ENCODE measurements at places on chromosomes 2 and 18.

- DNase-seq = no peak
Observed at GRCh38 chr18:42082415-42083234, 127.6 kb downstream of the PIK3C3 start.

DNA sequence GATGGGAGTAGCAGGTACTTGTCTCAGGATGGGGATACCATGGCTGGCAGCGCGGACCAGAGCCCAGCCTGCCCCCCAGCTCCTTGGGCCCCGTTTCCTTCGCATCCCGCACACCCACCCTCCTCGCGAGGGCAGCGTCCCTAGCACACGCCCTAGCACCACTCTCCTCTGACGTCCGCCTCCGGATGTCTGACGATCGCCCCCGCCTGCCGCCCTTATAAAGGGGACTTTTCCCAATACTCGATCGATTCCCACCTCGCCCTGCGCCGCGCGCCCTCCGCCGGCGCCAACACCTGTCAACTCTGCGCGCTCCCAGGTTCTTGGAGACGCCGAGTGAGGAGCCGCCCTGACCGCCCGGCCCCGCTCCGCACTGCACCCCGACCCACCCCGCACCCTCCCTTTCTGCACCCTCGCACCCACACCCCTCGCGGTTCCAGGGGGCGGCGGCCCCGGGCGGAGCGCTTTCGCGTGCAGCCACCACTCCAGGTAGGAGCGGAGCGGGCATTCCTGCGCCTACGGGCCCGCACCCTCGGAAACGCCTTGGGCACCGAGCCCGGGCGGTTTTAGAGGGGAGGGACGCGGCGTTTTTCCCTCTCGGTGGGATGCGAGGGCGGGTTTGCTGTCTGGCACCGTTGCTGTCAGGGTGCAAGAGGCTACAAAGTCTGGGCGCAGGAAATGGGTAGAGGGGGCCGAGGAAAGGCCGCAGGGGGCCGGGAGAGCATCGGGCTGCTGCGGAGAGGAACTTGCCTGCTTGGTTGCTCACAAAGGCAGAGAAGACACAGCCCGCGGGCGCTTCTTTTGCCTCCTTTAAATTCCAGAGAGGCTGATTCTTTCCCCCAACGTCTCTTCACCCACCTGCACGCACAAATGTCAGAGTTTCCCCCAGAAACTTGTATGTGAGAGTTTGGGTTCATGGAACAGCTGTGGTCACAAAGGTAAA, at the start of gene SLC5A7:
Gene SLC5A7 (plus strand): TSS at position 247 of the 940 bp plus-strand sequence. CDS start 1,632 bp downstream, outside the sequence.
- no peak for DNase-seq

- no peak for DNase-seq
Observed at GRCh38 chr2:12251121-12251520, 465.6 kb upstream of the TRIB2 start.

DNA sequence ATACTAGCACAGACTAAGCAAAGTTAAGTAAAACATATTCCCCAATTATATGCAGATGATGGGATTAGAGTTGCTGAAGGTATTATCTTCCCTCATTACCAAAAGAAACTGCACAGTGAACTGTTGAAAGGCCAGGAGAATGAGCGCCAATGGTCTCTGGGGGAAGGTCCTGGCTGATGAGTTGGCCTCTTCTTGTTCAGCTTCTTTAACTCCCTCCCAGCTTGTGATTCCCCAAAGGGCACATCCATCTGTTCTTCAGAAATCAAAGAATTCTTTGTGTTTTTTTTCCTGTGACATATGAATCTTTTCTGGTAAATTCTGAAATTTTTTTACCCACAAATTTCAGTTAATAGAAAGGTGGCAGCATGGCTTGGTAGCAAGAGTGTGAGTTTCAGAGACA, 667.6 kb downstream of the CNTNAP5 start:
- DNase-seq = no peak

DNA sequence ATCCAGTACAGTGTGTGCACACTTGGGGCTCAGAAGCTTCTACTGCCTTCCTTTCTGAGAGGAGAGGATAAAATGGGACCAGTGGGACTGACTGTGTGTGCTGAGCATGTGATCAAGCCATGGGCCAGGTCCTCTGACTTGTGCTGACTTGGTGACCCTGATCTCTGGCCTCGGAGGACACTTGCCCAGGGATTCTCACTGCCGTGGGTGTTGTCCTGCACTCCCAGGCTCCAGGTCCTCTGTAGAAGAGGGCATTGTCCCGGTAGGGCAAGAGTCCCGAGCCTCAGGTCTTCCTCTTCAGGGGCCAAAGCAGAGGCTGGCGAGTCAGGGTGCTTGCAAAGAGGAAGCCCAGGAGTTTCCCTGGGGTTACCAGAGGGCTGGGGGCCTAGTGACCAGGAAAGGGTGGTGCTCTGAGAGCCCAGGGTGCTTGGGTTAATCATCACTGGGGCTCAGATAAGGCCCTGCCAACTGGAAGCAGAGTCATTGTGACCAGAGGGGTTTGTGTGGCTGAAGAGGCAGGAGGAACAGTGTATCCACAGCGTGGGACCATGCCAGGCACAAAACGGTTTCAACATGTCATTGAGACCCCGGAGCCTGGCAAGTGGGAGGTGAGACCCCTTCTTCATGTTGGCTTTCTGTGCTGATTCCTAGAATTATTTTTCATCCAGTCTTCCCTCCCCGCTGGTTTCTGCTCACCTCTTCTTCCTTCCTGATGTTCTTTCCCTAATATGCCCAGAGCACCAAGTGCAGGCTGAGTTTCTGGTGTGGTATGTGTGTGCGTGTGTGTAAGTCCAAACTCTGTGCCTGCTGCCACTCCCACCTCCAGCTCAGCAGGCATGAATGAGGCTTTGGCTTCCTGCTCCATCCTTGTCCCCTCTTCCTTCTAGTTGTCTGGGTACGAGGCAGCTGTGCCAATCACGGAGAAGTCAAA, at the start of gene GCKR:
Gene GCKR (plus strand): TSS at position 483 of the 931 bp plus-strand sequence. CDS start 66 bp downstream, at position 549.
- no peak for DNase-seq

GRCh38 chr2:172087207-172087779, 2.0 kb downstream of the DLX1 start:
- no peak for DNase-seq

- peak; percentile 79 for DNase-seq
Observed at GRCh38 chr2:54348646-54349045, 92.6 kb upstream of the TSPYL6 start.

- DNase-seq = no peak
Observed at GRCh38 chr2:131584940-131585339, 57.3 kb downstream of the CCDC74A start.

DNA sequence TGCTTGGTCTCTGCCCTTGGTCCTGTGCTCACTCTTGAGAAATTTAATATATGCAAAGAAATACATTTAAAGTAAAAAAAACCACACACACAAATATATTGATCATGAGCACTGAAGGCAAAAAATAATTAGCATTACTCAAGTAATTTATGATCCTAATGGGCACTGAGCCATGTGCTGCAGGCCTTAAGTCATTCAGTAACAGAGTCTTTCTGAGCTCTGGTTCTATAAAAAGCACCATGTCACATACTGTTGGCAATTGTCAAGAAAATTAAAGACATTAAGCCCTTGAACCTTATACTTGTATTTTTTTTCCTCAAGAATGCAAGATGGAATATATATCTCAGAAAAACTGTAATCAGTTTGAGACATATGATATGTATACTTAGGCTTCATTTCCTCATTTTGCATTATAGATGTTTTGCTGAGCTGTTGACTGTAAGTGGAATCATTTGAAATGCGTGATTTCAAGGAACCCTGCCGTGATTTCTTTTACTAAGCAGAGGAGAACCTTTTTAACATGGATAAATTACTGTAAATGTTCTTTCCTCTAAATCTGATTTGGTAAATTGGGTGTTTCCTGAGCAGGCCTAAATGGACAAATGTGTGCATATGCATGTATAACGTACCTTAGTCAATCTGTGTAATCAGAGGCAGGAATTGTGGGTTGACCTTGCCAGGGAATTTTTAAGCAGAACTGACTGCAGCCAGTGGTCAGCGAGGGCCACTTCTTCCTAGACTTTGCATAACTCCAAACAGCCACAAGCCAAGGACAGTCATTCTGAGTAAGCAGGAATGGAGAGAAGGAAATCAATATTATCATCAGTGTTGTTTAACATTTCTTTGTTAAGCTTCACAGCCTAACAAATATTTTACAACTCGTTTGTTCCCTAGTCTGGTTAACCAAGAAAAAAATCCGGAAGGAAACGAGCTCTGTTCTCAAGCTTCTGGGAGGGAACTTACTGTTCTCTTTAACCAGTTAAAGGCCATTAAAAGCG, 191.5 kb upstream of the ATP5MC3 start:
- no peak for DNase-seq

DNA sequence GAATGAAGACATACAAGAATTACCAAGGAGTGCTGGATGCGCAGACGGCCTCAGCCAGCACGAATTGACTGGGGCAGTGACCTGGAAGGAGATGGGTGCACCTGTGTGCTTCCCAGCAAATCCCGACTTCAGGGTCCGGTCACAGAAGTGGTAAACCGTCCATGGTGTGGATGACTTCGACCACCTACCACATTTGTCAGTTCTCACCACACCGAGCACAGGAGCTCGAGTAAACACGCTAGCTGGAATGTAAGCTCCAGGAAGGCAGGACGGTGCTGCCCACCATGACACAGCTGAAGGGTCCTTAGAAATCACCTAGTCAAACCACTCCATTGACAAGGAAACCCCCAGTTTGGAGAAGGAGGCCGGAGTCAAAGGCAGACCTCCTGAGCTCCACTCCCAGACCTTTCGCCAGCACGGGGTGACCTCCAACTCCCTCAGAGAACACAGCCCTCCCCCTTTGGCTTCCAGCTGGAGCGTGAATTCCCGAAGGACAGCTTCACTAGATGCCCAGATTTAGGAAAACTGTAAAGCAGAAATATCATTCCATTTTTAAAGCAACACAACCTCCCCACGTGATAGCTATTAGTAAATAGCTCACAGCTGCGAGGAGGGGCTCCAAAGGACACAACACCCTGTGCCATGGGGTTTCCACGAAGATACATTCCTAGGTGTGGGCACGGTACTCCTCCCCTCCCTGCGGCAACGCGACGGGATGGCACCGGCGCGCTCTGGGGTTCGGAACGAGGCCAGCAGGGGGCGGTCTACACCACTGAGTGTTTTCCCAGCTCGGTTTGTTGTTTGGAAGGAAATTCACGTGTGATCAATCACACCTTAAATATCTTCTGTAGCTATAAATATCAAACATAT, 34.1 kb upstream of the GNAL start:
- DNase-seq = peak; percentile 55

- peak; percentile 73 for DNase-seq
Observed at GRCh38 chr2:149017116-149017985, 21.1 kb upstream of the LYPD6B start.

DNA sequence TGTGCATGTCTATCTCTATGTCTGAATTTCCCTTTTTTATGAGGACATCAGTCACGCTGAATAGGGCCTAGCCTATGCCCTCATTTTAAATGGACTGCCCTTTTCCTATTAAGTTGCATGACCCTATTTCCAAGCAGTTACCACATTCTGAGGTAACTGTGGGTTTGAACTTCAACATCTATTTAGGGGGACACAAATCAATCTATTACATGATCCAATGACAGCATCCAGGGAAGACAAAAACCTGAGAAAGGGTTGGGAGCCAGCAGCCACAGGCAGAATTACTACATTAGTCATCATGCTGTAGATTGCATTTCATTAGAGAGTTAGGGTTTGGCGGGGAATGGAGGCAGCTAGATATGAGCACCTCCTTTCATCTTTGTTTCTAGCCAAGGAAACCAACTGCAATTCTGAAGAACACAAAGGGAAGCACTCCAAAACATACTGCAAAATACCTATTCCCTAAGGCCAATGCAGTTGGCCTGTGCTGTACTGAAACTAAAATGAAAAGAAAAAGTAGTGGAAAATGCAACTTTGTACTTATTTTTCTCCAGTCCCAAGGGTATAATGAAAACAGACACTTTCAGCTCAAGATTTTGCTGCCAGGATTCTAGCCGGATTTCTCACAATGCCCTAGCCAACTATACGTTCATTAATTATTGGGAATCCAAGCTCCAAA, 40.4 kb upstream of the C1D start:
- no peak for DNase-seq

DNA sequence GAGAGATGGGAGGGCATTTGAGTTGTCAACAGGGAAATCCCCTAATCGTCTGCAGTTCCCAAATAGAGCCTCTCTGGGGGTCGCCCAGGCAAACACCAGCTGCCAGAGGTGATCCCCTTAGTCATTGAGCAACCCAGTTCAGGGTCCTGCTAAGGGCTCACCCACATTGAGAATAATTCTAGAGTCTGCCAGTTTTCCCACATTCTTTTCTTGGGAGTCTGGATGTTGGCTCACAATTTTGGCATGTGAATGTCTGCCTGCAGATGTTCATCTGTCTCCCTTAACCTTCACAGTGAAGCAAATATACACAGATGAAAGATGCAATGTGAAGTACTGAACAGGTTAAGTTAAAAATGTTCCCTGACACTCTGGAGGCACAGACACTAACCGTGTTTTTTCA, 11.4 kb upstream of the SMIM21 start:
- no peak for DNase-seq

- DNase-seq = no peak
Observed at GRCh38 chr2:211976076-211976475, 562.5 kb downstream of the ERBB4 start.

DNA sequence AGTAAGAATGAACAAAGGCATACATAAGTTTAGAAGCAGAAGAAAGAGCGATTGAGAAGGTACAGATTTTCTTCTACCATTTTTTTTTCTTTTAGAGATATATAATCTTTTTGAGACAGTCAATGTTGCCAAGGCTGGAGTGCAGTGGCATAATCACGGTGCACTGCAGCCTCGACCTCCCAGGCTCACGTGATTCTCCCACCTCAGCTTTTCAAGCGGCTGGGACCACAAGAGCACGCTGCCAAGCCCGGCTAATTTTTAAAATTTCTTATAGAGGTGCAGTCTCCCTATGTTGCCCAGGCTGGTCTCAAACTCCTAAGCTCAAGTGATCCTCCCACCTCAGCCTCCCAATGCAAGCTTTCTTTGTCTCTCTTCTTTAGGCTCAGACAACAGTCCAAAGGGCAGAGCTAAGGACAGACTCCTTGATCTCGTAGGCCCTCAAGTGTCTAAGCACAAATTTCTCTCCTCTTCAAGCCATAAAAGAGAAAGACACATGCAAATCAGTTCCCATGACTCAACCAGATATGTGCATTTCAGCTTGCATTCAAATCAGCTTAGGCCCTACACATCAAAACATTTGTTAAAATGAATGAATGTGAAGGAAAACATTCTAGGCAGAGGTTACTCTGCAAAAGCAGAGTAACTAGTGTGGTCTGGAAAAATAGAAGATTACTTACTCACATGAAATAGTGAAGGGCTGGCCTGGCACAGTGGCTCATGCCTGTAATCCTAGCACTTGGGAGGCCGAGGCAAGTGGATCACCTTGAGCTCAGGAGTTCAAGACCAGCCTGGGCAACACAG, 18.0 kb downstream of the ITSN2 start:
- DNase-seq = no peak

DNA sequence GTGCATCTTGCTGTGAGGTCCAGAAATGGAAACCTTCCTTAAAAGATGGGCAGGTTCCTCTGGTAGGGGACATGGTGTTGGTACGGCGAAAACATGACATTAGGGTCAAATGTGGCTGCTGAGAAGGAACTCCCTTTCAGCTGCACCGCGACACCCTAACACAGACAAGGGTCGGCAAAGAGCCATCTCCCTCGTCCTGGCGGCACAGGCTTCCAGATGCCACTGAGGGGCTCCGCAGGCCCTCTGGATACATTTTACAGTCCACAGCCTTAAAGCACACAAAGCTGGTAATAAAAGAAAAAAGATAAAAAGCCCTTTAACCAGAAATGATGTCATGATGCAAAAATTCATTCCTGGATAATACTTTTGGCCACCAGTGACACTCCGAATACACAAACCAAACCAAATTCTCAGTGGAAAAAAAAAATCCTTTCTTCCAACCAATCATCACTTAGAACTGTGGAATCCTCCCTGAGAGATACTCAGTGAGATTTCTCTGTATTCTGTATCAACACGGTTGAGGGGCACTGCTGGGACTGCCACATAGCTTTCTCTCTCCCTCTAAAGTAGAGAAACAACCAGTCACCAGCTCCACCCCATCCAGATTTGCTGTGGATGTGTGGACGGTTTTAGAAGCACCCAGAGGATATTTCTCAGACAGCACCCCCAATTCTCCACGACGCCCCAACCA, 174.8 kb downstream of the HDAC4 start:
- DNase-seq = no peak
